D721Med (cell line): ENCODE measurements at places on chromosomes 11 and 22.

- no peak for DNase-seq
Measured at GRCh38 chr11:16596231-16596630, 142.2 kb upstream of the C11orf58 start.

GRCh38 chr11:79617561-79617960 is 176.7 kb upstream of the TENM4 start:
- no peak for DNase-seq

- DNase-seq = no peak
Measured at GRCh38 chr11:24496736-24497725, at the start of gene LUZP2. TSS of gene LUZP2 (plus strand) at chr11:24497053.

- no peak for DNase-seq
Measured at GRCh38 chr22:33347002-33347401, 288.8 kb upstream of the SYN3 start.

- DNase-seq = no peak
Measured at GRCh38 chr11:69130654-69131053, 25.1 kb upstream of the SMIM38 start.

- no peak for DNase-seq
Measured at GRCh38 chr11:77512092-77512491, 38.2 kb upstream of the PAK1 start.

DNA sequence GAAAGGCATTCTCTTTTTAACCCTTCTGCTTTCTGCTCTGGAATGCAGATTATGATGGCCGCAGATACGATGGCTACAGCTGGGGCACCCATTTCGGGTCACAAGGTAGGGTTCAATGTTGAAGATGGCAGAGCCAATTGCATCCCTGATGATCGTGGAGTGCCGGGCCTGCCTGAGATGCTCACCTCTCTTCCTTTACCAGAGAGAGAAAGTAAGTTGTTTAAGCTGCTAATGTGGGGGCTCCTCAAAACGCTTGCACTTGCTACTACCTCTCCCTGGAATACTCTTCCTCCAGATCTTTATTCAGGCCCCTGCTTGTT is 50.8 kb upstream of the PRDM11 start:
- no peak for DNase-seq
